ENCODE measurements at places on chromosomes 5 and 9. TPM values are rescaled to one million over a fixed set of nuclear protein-coding genes. Genes with fewer than 3 reads are reported as not detected.
A peak's percentile ranks its signal among the peaks of the same experiment; 100 is the strongest.

DNA sequence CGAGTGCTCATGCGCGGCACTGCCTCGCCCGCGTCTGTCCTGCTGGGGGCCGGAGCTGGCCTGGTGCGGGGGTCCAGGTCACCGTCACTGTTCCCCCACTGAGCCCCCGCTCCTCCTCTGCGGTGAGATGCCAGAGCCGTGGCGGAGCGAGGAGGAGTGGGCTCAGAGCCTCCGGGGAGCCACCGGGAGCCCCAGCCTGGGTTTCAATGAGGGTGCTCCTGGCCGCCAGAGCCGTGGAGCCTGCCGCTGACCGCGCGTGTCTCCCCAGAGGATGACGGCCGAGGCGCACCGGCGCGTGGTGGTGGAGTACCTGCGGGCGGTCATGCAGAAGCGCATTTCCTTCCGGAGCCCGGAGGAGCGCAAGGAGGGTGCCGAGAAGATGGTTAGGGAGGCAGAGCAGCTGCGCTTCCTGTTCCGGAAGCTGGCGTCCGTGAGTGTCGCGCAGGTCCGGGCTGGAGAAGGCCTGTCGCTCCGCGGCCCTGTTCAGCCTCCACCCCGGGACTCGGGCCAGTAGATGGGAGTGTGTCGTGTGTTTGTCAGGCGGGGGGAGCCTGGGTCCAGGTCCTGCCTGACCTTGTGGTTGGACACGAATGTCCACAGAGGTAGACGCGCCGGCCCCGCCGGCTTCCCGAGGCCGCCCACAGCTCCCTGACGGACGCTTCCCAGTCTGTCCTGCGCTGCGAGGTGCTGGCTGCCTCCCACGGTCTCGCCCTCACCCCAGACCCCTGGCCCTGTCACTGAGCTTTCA lies 22.0 kb downstream of the EXOC3 start:
- no peak overlapping the region for H3K4me3 ChIP-seq
- H3K36me3 ChIP-seq: peaks cover 34% of the 10 kb centered on the region
- H3K4me1 ChIP-seq: no peaks in the 10 kb centered on the region
- no peak for DNase-seq
- no peaks in the 10 kb centered on the region for H3K27me3 ChIP-seq

DNA sequence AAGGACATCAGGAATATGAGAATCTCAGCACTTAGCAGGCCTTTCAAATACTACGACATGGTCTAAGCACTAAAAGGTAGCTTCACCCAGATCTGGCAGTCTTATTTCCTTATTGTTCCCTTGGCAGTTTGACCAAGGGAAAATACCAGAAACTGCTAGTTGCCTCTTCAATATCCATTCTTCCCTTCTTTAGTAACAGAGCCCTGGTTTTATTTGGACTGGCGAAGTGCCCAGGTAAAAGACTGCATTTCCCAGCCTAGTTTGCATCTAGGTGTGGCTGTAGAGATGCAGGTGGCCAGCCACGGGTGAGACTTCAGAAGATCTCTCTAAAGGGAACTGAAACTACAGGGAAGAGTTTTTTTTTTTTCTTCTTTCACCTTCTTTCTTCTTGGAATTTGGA lies 21.6 kb downstream of the DMRT2 start:
- no peaks in the 10 kb centered on the region for H3K36me3 ChIP-seq
- H3K27ac ChIP-seq: no peak overlapping the region
- no peak for DNase-seq
- no peaks in the 10 kb centered on the region for H3K27me3 ChIP-seq
- no peaks in the 10 kb centered on the region for H3K4me1 ChIP-seq

GRCh38 chr9:78357165-78357873 lies 60.4 kb downstream of the PSAT1 start:
- no peaks in the 10 kb centered on the region for H3K27me3 ChIP-seq
- H3K4me1 ChIP-seq: no peaks in the 10 kb centered on the region
- no peak for DNase-seq

DNA sequence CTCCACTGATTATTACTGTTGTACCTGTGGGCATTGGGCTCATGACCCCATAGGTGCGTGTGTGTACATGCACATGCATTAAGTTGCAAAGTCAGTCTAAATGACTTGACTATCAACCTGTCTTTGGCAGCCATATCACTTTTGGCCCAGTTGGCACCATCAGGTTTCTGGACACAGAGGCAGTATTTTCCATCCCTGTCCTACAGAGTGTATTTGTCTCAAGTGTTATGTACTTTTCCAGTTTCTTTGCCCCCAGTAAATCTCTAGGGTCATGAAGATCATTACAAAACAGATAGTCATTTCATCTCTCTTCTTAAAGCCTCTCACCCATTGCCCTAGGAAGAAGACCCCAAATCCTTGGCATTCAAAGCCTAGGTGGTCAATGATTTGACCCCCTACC lies 121.4 kb downstream of the C9orf152 start:
- peaks cover 48% of the 10 kb centered on the region for H3K4me1 ChIP-seq
- H3K27me3 ChIP-seq: no peaks in the 10 kb centered on the region
- no peak for DNase-seq
- no peak overlapping the region for H3K27ac ChIP-seq

- peaks cover 20% of the 10 kb centered on the region for H3K4me1 ChIP-seq
- no peak overlapping the region for H3K27ac ChIP-seq
- peaks cover 5% of the 10 kb centered on the region for H3K27me3 ChIP-seq
- H3K36me3 ChIP-seq: peaks cover 6% of the 10 kb centered on the region
These were observed 4.2 kb downstream of the CCNI2 start for GRCh38 chr5:132751444-132751843.

DNA sequence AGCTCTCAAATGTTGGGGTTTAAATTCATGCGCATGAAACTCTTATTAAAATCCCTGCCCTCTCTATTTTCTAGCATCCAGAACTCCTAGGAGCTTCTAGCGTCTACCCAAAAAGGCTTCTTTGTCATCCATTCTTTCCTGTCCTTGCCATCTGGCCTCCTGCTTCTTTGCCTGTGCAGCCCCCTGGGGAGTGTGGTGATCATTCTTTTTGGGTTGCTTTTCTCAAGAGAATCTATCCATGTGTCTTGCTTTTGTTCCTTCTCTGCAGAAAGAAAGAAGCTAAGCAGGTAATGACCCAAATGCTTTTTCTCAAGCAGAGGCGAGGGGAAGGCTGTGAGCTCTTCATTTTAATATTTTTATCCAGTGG lies 26.6 kb downstream of the SKP2 start:
- DNase-seq: no peak
- H3K36me3 ChIP-seq: peaks cover 53% of the 10 kb centered on the region
- no peaks in the 10 kb centered on the region for H3K27me3 ChIP-seq
- no peak overlapping the region for H3K27ac ChIP-seq
- no peak overlapping the region for H3K4me3 ChIP-seq

DNA sequence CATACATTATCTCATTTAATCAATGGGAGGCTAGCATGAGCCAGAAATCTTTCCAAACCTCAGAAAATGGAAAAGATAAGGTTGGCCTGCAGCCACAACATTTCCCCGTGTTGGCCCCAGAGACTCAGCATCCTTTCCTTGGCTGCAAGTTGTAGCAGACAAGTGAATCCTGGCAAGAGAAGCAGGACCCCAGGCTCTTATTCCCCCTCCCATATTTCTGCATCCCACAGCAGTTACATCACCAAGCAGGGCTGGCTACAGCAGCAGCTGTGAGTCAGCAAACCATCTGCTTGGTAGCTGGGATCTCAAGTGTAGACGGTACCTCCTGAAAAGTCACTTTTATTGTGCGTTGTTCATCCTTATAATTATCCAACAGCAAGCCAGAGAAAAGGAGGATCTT lies 212.4 kb downstream of the GNA14 start:
- DNase-seq: no peak
- no peak overlapping the region for H3K4me3 ChIP-seq
- H3K27me3 ChIP-seq: peaks cover 21% of the 10 kb centered on the region
- H3K4me1 ChIP-seq: peaks cover 20% of the 10 kb centered on the region

GRCh38 chr5:172102913-172103626 lies 85.0 kb downstream of the STK10 start:
- peaks cover 13% of the 10 kb centered on the region for H3K36me3 ChIP-seq
- H3K4me1 ChIP-seq: peaks cover 69% of the 10 kb centered on the region
- H3K4me3 ChIP-seq: peak overlapping the region; percentile 51
- peak overlapping the region; percentile 94 for H3K27ac ChIP-seq
- peak; percentile 93 for DNase-seq

DNA sequence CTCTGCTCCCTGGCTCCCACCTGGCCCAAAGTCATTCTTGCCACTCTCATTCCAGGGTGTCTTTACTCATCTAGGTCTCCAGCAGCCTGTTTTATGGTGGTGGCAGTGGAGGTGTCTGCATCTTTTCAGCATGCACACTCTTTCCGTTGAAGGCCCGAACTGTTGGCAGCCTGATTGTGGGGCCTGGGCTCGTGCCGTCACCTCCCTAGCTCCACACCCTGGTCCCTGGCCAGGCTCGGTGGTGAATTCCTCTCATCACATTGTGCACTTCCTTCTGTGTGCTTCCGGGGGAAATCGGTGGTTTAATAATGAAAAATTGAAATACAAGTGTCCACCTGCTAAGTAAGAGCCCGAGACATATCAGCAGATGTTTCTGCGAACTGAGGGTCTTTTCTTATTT lies 214.3 kb downstream of the TRIO start:
- peak overlapping the region; percentile 54 for H3K27ac ChIP-seq
- no peaks in the 10 kb centered on the region for H3K27me3 ChIP-seq
- H3K4me1 ChIP-seq: peaks cover 48% of the 10 kb centered on the region
- peaks cover 26% of the 10 kb centered on the region for H3K36me3 ChIP-seq
- H3K4me3 ChIP-seq: peak overlapping the region; percentile 7

- DNase-seq: peak; percentile 19
- peaks cover 2% of the 10 kb centered on the region for H3K36me3 ChIP-seq
- H3K4me1 ChIP-seq: peaks cover 3% of the 10 kb centered on the region
- no peak overlapping the region for H3K4me3 ChIP-seq
- H3K27me3 ChIP-seq: peaks cover 45% of the 10 kb centered on the region
These were observed 1.7 kb downstream of the UBE2QL1 start for GRCh38 chr5:6450319-6450833.

GRCh38 chr5:136053336-136054141 lies 24.8 kb downstream of the TGFBI start:
- peak overlapping the region; percentile 74 for H3K27ac ChIP-seq
- H3K36me3 ChIP-seq: peaks cover 17% of the 10 kb centered on the region
- H3K4me3 ChIP-seq: no peak overlapping the region
- peaks cover 50% of the 10 kb centered on the region for H3K4me1 ChIP-seq
- no peak for DNase-seq

GRCh38 chr5:82276800-82277612 lies 1.1 kb downstream of the RPS23 start:
- H3K4me1 ChIP-seq: peaks cover 44% of the 10 kb centered on the region
- H3K27me3 ChIP-seq: no peaks in the 10 kb centered on the region
- H3K4me3 ChIP-seq: peak overlapping the region; percentile 91

- no peak for DNase-seq
- no peak overlapping the region for H3K4me3 ChIP-seq
- H3K27ac ChIP-seq: no peak overlapping the region
- no peaks in the 10 kb centered on the region for H3K36me3 ChIP-seq
- peaks cover 2% of the 10 kb centered on the region for H3K4me1 ChIP-seq
- H3K27me3 ChIP-seq: no peaks in the 10 kb centered on the region
These were observed 22.8 kb downstream of the ACER2 start for GRCh38 chr9:19431361-19432171.

DNA sequence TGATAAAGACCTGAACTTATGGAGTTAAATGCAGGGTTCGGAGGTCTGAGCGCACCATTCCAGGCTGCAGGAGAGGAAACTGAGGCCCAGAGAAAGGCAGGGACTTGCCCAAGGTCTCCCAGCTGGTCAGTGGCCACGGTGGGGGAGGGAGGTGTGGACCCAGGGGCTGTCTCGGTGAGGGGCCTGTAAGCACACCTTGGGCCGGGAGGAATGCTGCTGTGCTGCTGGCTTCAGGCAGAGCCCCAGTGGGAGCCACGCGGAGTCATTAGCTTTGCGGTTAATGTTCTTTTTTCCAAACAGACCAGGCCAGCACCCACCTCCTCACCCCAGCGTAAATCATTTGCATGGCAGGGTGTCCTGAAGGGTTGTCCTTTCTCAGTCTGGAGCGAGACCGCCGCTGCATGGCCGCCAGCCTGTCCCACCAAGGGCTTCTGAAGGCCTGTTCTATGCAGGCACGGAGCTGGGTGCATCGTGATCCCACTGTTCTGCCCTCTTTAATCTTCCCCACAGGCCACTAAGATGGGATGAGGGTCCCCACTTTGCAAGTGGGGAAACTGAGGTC lies 35.9 kb downstream of the NEURL1B start:
- H3K4me1 ChIP-seq: peaks cover 5% of the 10 kb centered on the region
- no peak overlapping the region for H3K27ac ChIP-seq

DNA sequence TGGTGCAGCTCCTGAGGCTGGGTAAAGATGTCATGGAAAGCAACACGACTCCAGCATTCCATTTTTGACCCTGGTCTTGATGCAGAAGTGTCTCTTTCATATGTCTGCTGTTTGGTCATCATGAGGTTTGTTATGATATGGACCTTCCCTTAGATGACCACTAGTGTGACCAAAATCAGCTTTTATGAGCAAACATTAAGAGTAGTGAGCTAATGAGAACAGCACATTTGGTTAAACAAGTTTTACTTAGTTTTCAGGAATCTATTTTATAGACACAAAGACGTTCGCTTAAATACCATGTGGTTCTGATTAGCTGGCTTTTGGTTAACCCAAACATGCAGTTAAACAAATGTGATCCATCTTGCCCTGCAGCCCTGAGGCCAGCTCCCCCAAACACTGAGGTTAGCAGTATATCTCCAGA lies 56.7 kb upstream of the ACTBL2 start:
- H3K36me3 ChIP-seq: no peaks in the 10 kb centered on the region
- H3K4me1 ChIP-seq: peaks cover 17% of the 10 kb centered on the region
- DNase-seq: no peak
- no peak overlapping the region for H3K27ac ChIP-seq
- no peak overlapping the region for H3K4me3 ChIP-seq

- no peaks in the 10 kb centered on the region for H3K36me3 ChIP-seq
- DNase-seq: no peak
- H3K27me3 ChIP-seq: no peaks in the 10 kb centered on the region
These were observed 131.9 kb downstream of the BOD1 start for GRCh38 chr5:173484569-173484968.

GRCh38 chr5:139058121-139058520 lies 140.0 kb downstream of the SIL1 start:
- no peak overlapping the region for H3K27ac ChIP-seq
- H3K4me1 ChIP-seq: peaks cover 23% of the 10 kb centered on the region
- no peaks in the 10 kb centered on the region for H3K27me3 ChIP-seq

- no peak overlapping the region for H3K4me3 ChIP-seq
- H3K27ac ChIP-seq: no peak overlapping the region
- no peaks in the 10 kb centered on the region for H3K4me1 ChIP-seq
- DNase-seq: no peak
These were observed 25.7 kb downstream of the CEP120 start for GRCh38 chr5:123397538-123397937.

The GMCL2 gene
- not detected for total RNA-seq

The RGS7BP gene
- total RNA-seq: not detected

The LEAP2 gene
- total RNA-seq: 0.78 TPM

The FIBCD1 gene
- 17.5 TPM for total RNA-seq

The FCN2 gene
- not detected for total RNA-seq
